ENCODE measurements at places on chromosomes 2 and 18.

DNA sequence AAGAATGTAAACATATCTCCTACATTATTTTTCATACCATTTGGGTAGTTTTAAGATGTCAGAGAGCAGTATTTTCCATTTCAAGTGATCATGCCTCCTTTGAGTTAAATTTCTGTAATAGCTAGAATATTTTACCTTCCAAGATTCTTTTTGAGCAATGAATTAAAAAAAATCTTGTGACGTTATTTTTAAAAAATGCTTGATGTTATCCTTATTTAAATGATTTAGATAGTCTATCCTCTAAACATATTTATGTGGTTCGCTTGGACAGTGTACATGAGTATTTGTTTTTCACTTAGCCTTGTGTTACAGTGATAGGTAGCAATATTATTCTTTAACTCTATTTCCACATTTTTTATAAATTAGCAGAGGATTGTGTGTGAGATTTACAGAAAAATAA lies 639.2 kb upstream of the CDH2 start:
- no peak for DNase-seq

DNA sequence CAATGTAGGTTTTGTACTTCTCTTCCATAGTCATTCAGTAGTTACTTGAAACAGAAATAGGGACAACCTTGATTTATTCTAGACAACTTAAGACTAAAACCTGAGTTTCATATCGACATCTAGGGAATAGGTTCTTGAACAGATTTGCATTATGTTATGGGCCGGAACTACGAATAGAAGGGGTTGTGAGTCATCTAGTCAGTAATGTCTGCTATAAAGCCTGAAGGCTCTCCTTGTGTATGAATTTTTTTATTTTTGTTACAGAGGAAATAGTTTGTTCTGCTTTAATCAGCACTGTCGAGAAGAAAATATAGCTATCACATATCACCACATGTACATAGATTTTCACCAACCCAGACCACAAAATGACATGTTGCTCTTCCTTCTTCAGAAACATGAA lies 17.3 kb upstream of the TRIM43 start:
- no peak for DNase-seq

GRCh38 chr2:119692954-119693353 lies 14.0 kb downstream of the TMEM177 start:
- DNase-seq = no peak

DNA sequence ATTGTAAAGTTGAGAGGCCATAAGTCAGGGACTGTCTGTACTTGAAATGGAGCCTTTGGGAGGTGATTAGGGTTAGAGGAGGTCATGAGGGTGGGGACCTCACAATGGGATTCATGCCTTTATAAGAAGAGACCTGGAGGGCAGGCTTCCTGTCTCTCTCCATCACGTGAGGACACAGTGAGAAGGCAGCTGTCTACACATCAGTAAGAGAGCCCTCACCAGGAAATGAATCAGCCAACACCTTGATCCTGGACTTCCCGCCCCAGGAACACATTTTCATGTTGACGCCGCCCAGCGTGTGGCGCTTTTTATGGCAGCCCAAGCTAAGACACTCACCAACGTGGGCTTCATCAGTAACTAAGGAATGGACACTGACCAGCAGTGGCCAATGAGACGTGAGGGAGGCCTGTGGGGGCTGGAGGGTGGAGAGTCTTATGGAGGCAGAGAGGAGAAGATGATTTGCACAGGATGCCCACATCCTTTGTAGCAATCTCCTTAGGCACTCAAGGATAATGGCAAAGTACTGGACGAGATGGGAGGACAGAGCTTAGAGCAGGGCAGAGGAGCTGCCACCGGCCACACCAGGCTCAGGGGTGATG lies 162.7 kb downstream of the EIPR1 start:
- DNase-seq = no peak

GRCh38 chr2:206647985-206648384 lies 5.7 kb downstream of the FAM237A start:
- no peak for DNase-seq

- peak; percentile 81 for DNase-seq
Observed at GRCh38 chr2:119240311-119241204, 16.9 kb downstream of the STEAP3 start.

DNA sequence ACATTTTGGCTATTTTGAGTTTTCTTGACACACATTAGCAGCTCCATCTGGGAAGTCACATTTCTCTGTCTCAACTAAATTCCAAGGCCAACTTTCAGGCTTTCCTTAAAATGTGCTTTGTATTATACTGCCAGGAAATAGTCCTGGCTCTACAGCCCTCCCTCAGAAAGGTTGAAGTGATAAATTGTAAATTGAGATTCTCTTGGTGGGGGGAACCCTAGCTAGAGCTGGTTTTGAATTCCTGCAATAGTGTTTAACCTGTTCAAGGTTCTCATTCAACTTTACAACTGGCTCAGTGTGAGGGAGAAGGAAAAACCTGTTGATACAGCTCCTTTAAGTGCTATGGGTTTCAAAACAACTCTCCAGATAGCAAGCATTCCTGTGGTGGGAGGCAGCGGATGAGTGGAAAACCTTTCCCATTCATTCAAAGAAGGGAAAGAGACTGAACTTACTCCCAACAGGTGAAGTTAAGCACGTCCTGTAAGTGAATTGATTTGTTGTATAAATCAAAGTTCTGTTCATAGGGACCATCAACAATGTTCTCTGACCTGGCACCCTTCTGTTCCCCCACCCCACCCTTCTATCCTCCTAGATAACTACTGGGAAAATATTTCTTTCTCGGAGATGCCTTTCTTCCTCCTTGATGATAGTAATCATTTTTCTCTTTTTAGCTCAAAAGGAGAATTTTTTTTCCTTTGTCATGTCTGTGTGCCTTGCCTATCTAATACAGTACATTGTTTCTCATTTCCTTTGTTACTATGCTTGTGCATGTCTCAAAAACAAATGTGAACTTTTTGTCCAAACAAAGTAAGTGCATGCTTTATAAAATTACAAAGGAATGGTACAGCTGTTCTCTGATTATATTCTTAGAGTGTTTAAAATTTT lies 44.2 kb upstream of the SLC39A10 start:
- no peak for DNase-seq

GRCh38 chr2:119197126-119197405 lies 26.6 kb upstream of the STEAP3 start:
- no peak for DNase-seq

DNA sequence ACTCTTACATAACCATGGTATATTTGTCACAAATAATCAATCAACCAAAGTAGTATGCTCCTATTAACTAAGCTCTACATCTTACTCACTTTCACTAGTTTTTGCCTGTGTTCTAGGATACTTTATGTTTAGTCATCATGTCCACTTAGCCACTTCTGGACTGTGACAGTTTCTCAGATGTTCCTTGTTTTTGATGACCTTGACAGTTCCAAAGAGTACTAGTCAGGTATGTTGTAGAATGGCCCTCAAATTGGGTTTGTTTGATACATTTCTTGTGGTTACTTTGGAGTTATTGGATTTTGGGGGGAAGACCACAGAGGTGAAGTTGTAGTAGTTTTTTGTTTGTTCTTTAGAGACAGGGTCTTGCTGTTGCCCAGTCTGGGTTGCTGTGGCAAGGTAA lies 35.5 kb downstream of the BUB1 start:
- no peak for DNase-seq

DNA sequence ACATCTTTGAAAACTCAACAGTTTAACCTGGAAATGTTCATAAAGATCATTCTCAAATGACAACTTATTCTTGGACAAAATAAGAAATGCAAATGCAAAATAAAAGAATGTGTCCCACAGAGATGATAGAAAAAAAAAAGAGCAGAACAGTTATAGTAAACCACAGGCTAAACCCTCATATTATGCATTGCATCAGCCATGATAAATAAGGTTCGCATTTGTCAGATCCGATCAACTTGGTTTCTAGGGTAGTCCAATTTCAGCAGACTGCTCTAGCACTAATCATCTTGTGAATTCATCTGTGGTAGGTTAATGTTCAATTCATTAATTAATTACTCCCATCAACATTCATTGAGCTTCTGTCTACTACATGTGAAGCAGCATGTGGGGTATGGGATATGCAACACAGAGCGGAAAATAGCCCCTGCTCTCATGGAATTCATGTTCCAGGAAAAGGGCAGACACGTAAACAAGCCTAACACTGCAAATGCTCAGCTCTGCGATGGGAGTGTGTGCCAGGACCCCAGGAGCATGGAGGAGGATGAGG lies 316.2 kb upstream of the REV1 start:
- no peak for DNase-seq

DNA sequence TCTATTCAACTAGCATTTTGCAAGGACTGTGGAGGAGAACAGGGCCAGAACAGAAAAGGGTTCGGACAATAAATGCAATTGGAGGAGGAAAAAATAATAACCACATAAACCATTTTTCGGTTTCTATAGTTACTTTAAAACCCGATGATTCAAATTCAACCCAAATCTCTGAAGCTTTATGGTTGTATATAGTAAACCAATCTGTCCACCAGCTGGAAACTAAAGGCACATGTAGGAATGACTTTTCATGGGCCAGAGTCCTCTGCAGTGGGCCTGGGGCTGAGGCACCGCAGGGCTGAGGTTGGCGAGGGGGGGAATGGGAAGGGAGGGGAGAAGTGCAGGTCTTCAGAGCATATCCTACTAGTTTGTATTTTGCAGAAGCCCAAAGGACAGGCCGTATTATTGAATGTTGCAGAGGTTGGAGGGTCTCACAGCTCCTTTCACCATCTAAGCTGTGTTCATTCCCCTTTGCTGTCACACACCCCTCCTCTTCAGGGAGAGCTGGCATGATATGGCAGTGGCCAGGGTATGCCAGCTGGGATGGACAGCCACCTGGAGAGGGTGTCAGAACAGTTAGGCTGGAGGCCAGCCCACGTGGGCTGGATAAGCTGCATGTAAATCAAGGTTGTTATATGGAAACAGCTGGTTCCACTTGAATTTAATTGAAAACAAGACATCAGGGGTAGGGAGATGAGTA lies 267.1 kb downstream of the PRKCE start:
- DNase-seq = no peak

GRCh38 chr2:219252900-219253752 lies at the start of gene TUBA4B:
TUBA4B (plus strand) TSS chr2:219253243; CDS start chr2:219253408, 165 bp downstream.
- peak; percentile 56 for DNase-seq

DNA sequence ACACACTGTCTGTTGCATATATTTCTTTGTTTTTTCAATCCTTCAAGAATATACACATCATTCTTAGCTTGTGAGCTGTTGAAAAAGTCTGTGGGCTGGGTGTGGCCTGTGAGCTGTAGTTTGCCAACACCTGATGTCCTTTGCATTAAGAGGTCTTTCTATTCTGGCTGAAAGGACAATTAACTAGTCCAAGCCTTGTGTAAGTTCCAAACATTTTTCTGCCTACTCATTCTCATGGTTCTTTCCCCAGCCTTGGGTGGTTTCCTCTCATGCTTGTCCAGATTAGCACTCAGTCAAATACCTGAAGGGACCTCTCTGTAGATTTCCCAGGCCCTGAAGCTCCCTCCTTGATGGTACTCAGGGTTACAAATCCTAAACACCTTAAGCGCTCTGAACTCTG lies 57.8 kb upstream of the NABP1 start:
- DNase-seq = no peak

DNA sequence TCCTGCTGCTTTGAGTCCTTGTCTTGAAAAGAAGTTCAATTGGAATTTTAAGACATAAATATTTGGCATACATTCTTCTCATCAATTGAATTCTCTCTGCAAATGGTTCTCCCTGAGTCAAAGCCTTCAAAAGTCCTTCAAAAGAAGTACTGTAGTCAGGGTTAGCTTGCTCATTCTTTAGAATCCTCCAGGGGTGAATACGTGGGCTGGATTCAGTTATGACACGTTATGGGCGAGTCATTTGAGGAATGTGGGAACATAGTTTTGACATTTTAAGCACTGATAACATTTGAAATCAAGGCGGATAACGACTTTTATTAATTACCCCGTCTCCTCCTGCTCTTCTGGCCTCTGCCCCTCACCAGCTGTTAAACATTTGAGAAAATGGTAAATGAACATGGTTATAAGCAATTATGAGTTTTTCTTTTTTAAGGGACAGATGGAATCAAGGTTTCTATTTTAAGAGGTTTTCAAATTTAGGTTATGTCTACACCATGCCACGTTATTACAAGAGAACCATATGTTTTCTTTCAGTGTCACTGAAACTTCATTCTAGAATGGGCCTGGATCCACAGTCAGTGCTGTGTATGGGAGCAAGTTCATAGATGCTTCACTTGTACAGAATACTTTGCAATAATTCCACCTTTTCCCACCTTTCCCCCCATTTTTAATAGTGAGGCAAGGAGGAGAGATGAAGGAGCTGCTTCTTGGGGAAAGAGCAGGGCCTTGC lies 273.1 kb downstream of the TSN start:
- DNase-seq = no peak

- DNase-seq = no peak
Observed at GRCh38 chr18:32391126-32391525, 79.6 kb downstream of the GAREM1 start.

- DNase-seq = no peak
Observed at GRCh38 chr18:14747513-14748474, at the start of gene ANKRD30B. ANKRD30B (plus strand) TSS chr18:14748172; CDS start chr18:14748420, 248 bp downstream.

DNA sequence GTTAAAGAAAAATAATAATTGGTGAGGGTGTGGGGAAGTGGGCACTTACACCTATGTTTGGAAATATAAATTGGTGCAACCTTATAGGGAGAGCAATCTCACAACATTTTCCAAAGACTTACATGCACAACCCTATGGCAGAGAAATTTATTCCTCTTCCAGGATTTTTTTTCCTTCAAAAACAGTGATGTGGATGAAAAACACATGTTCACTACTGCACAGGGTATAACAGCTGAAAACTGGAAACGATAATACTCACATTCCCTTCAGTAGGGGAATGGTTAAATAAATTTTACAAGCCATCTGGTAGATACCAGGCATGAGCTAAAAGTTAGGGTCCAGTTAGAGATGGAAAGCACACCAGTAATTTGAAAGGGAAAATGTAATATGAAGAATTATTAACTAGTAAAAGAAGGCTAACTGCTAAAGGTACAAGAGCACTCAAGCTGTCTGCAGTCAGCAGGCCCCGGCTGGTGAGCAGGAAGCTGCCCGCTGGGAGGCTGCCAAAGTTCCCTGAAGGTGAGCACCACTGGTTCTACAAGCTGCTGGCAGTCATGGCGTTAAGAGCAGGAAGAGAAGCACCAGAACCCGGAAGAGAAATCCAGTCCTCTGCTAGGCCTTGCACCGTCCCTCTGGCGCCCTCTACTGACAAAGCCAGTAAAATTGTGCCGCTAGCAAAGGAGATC lies 28.4 kb upstream of the CASP8 start:
- peak; percentile 86 for DNase-seq

DNA sequence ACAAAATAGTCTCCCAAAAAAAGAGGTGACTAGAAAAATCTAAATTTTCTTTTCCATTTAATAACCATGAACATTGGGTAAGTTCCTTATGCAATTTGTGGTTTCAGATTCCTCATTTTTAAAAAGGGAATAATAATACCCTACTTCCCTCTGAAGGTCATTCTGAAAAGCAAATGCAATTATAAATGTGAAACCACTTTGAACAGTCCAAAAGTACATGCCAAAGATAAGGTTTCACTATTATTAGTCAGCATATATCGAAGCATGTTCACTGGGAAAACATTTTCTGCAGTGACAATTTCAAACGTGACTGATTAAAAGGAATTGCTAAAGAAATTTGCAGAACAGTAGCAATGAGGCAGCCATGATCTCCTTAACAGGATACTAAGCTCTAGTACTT lies 100.1 kb upstream of the RNF152 start:
- DNase-seq = no peak

Data from Right ventricle myocardium superior (tissue), 1 donor.